ENCODE measurements at places on chromosomes 13 and 19.

GRCh38 chr13:103218253-103218652, 152.0 kb upstream of the SLC10A2 start:
- DNase-seq = no peak

- no peak for DNase-seq
These were observed 28.3 kb downstream of the PIP5K1C start for GRCh38 chr19:3671680-3672574.

- no peak for DNase-seq
These were observed 153.9 kb downstream of the DACH1 start for GRCh38 chr13:71712988-71713653.

GRCh38 chr19:36564391-36564790, 8.7 kb downstream of the ZNF529 start:
- DNase-seq = no peak

DNA sequence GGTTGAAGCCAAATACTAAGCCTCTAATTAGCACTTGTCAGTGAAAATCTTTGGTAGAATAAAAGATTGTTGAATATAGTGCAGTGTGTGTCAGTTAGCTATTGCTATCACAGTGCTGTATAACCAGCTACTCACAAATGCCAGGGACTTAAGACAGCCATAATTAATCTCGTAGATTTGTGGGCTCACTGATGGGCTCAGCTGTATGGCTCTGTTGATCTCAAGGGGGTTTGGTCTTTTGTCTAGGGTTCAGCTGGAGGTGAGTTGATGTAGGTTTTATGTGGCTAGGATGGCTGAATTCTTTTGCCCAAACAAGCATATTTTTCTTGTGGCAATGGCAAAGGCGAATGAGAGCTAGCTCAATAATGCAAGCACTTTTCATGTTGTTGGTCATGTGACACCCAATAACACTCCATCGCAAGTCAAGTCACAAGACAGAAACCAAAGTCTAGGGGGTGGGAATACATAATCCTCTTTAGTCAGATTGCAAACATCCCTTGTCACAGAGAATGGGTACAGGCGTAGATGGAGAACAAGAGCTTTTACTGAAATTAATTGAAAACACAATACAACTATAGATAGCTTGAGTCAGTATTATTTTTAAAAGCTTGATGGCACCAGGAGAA, 121.7 kb upstream of the EDNRB start:
- no peak for DNase-seq

GRCh38 chr13:112172641-112173251, 105.8 kb downstream of the SOX1 start:
- DNase-seq = no peak

- no peak for DNase-seq
These were observed 9.3 kb downstream of the ZIC5 start for GRCh38 chr13:99962242-99962641.

- no peak for DNase-seq
These were observed 16.3 kb downstream of the S1PR2 start for GRCh38 chr19:10214784-10215183.

GRCh38 chr13:20116213-20116612, 44.6 kb downstream of the GJA3 start:
- DNase-seq = no peak

DNA sequence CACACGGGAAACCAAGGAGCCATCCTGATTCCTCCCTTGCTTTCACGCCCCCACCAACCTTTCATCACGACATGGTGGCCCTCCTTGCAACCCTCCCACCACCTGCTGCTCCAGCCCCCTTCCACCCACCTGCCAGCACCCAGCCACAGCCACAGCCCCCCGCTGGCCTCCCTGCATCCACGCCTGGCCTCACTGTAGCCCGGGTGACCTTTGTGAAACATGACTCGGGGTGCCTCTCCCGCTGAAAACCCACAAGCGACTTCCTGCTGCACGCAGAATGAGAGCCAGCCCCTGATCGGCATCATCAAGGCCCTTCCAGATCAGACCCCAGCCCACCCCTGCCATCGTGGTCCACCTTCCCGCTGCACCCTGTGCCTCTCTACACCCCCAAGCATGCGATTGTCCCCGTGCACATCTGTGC, 14.9 kb downstream of the POP4 start:
- DNase-seq = no peak

DNA sequence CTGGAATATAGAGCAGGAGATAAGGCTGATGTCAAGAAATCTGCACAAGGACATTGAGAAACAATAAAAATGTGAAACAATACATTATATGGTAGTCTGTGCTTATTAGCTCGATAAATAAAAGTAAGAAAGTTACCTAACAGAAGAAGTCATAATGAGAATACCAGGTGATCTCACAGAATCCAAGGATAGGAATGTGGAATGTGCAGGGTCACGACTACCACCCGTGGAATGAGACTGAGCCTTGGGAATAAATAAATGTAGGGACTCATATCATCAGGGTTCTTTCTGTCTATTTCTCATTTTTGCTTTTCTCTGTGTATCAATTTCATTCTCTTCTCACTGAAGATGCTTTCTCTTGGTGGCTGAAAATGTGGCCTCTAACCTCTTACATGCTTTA, 26.0 kb upstream of the KBTBD7 start:
- DNase-seq = no peak

Data from activated CD4-positive, alpha-beta T cell treated with anti-CD3 and anti-CD28 coated beads, Interleukin-2, amount 50 U/mL, for 4 hours (primary cell).